ENCODE measurements at places on chromosomes 3 and 15. TPM values are rescaled to one million over a fixed set of nuclear protein-coding genes. Genes with fewer than 3 reads are reported as not detected.

The RTP1 gene
- 5.6 TPM for total RNA-seq

The MFN1 gene
- 46.6 TPM for total RNA-seq

The CACNA1D gene
- total RNA-seq: 3.6 TPM

The C2CD4A gene
- total RNA-seq: 0.32 TPM

The ACOX2 gene
- 1.1 TPM for total RNA-seq

The FBXO40 gene
- 0.04 TPM for total RNA-seq

The SV2B gene
- total RNA-seq: 1.4 TPM

The BTBD1 gene
- 34.2 TPM for total RNA-seq

The TYRO3 gene
- 89.6 TPM for total RNA-seq

The EFHB gene
- 0.46 TPM for total RNA-seq

DNA sequence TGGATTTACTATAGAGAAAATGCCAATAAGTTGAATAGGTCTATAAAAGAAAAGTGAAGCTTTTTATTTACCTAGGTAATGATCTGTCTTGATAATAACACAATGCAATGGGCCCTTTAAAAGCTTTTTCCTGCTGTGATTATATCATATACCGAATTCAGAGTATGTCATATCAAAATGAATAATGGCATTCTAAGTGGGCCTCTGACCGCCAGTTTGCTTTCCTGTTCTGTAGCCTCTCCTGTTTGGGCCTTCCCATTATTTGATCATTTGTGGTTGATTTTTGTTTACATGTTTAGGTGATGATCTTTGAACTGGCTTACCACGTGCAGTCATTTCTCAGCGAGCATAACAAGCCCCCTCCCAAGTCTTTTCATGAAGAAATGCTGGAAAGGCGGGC lies 14.9 kb downstream of the EIF2AK4 start:
- no peak for DNase-seq
- peaks cover 3% of the 10 kb centered on the region for H3K4me1 ChIP-seq
- no peaks in the 10 kb centered on the region for H3K27me3 ChIP-seq
- peak overlapping the region; percentile 3 for H3K27ac ChIP-seq

GRCh38 chr3:98733053-98733811 lies 29.9 kb upstream of the ST3GAL6 start:
- H3K4me1 ChIP-seq: peaks cover 27% of the 10 kb centered on the region
- no peak overlapping the region for H3K27ac ChIP-seq
- H3K27me3 ChIP-seq: peaks cover 44% of the 10 kb centered on the region
- DNase-seq: peak; percentile 61
- peak overlapping the region; percentile 75 for H3K4me3 ChIP-seq
- no peaks in the 10 kb centered on the region for H3K36me3 ChIP-seq

DNA sequence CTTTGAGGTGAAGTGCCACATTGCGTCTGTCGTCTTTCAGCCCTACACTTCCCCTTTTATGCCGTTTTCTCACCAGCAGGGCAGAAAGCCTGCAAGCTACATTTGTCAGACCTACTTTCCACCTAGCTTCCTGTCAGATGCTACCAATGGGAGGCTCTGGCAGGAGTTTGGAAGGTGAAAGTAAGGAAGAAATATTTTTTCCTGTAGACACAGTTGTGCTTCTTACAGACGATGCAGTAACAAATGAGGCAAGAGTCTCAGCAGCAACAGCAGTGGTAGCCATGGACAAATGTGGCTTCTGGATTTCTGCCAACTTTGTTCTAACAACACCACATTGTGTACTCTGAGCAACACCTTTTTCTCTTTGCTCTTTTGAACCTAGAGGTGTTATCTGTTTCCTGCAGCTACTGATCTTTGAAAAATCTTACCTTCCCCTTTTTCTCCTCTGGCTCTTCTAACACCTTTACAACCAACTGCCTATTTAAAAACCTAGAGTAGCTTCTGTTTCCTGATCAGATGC lies 70.6 kb upstream of the STT3B start:
- no peak overlapping the region for H3K27ac ChIP-seq
- no peaks in the 10 kb centered on the region for H3K36me3 ChIP-seq
- H3K4me3 ChIP-seq: no peak overlapping the region
- peaks cover 20% of the 10 kb centered on the region for H3K4me1 ChIP-seq

GRCh38 chr15:68818769-68819494 lies 1.8 kb downstream of the ANP32A start:
- peak; percentile 56 for DNase-seq
- H3K27ac ChIP-seq: peak overlapping the region; percentile 96
- H3K36me3 ChIP-seq: peaks cover 6% of the 10 kb centered on the region
- peak overlapping the region; percentile 99 for H3K4me3 ChIP-seq
- H3K4me1 ChIP-seq: peaks cover 52% of the 10 kb centered on the region

DNA sequence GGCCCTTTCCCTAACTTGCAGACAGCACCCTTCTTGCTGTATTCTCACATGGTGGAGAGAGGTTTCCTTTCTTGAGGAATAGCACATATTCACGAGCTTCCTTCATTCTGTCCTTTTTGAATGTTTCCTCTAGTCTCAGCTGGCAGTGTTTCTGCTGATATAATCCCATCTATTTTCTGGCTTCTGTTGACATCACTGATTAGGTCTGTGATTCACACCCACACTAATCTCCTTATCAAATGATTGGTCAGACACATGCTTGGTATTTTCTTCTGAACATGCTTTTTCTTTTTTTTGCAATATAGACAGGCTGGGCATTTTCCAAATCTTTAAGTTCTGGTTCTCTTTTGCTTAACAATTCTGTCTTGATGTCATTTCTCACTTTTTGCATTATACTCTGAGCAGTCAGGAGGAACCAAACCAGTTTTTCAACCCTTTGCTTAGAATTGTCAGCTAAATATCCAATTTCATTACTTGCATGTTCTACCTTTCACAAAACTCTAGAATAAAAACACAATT lies 65.4 kb downstream of the OXSM start:
- peaks cover 25% of the 10 kb centered on the region for H3K36me3 ChIP-seq
- no peak overlapping the region for H3K4me3 ChIP-seq
- H3K4me1 ChIP-seq: peaks cover 34% of the 10 kb centered on the region

GRCh38 chr3:174268586-174268985 lies 590.5 kb upstream of the NAALADL2 start:
- H3K4me3 ChIP-seq: no peak overlapping the region
- H3K36me3 ChIP-seq: peaks cover 5% of the 10 kb centered on the region
- H3K4me1 ChIP-seq: no peaks in the 10 kb centered on the region
- H3K27me3 ChIP-seq: no peaks in the 10 kb centered on the region

GRCh38 chr15:88830016-88830415 lies 26.8 kb downstream of the ACAN start:
- no peak overlapping the region for H3K27ac ChIP-seq
- no peaks in the 10 kb centered on the region for H3K36me3 ChIP-seq
- H3K27me3 ChIP-seq: no peaks in the 10 kb centered on the region

- peaks cover 4% of the 10 kb centered on the region for H3K27me3 ChIP-seq
- H3K27ac ChIP-seq: no peak overlapping the region
- peaks cover 21% of the 10 kb centered on the region for H3K4me1 ChIP-seq
- no peak for DNase-seq
These were observed 9.8 kb downstream of the MAP1A start for GRCh38 chr15:43527016-43527801.

DNA sequence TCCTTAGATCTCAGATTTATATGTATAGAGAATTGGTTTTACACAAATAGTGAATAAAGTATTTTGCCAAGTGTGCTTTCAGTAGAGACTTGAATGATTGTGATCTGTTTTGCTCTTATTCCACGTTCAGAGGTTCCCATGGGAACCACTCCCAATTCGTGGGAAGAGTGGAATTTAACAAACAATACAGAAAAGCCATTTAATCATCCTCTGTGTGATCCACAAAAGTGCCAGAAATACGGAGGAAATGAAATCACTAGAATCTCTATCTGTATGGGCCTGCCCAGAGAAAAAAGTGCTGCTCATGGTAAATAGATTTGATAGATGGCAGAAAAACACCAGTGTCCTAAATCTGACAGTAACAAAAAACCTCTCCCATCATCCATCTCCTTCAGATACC lies 56.0 kb downstream of the CNTN4 start:
- no peaks in the 10 kb centered on the region for H3K4me1 ChIP-seq
- H3K27me3 ChIP-seq: peaks cover 3% of the 10 kb centered on the region
- DNase-seq: no peak
- H3K36me3 ChIP-seq: peaks cover 45% of the 10 kb centered on the region
- H3K4me3 ChIP-seq: no peak overlapping the region

DNA sequence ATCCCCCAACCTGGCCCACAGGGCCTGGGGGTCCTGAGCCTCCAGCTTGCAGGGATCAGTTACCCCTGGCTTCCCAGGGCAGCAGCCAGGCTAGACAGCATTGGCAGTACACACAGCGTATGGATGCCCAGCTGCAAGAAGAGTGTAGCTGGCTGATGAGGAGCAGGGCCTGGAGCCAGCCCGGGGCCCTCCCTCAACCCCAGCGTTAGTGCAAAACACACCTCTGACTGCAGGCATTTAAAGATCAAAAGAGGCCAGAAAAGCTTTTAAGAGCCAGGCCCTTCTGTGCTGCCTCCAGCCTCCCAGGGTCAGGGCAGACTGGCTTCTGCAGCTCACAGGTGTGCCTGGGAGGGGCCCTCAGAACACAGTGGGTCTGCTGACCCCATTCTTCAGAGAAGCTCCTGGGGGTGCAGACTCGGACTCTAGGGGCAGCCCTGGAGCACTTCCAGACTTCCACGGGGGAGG lies 110.6 kb downstream of the ETFA start:
- no peaks in the 10 kb centered on the region for H3K36me3 ChIP-seq
- peaks cover 17% of the 10 kb centered on the region for H3K4me1 ChIP-seq
- H3K27me3 ChIP-seq: no peaks in the 10 kb centered on the region
- no peak overlapping the region for H3K4me3 ChIP-seq
- no peak for DNase-seq

DNA sequence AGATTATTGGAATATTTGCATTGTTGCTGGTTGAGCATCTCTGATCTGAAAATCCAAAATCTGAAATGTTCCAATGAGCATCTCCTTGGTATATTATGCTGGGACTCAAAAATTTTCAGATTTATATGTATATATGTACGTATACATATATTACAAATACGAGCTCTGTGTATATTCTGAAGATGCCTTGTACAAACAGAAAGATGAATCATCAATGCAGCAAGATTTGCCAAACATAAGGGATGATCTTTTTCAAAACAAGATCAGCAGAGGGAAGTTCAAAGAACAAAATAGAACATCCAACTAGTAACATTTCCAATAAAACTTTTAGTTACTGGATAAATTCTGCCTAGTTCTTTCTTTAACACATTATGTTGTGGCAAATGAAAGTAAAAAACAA lies 42.5 kb downstream of the HERC1 start:
- no peak for DNase-seq

GRCh38 chr3:4549896-4550295 lies 56.7 kb downstream of the ITPR1 start:
- no peaks in the 10 kb centered on the region for H3K27me3 ChIP-seq
- H3K4me3 ChIP-seq: no peak overlapping the region
- no peaks in the 10 kb centered on the region for H3K36me3 ChIP-seq
- no peak for DNase-seq
- H3K4me1 ChIP-seq: peaks cover 12% of the 10 kb centered on the region

GRCh38 chr3:15069441-15069840 lies 4.3 kb upstream of the MRPS25 start:
- peaks cover 2% of the 10 kb centered on the region for H3K27me3 ChIP-seq
- H3K27ac ChIP-seq: no peak overlapping the region
- peaks cover 9% of the 10 kb centered on the region for H3K36me3 ChIP-seq
- peaks cover 4% of the 10 kb centered on the region for H3K4me1 ChIP-seq
- DNase-seq: no peak
- no peak overlapping the region for H3K4me3 ChIP-seq

DNA sequence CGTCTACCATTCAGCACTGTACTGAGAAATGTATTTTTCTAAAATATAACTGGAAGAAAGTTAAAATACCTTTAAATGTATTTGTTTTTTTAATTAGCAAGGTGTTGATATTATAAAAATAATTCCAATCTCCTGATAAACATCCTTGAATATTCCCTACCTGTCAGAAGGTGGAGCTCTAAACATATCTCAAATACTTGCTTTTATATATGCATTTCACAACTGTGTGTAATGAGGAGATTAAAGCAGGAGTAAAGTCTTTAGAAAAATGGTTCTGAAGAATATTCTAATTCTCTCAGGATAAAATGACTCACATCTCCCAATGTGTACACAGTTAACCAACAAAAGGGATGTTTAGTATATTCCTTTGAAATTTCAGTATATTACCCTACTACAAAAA lies 422.7 kb downstream of the PLCL2 start:
- DNase-seq: no peak
- H3K27ac ChIP-seq: no peak overlapping the region
- H3K36me3 ChIP-seq: no peaks in the 10 kb centered on the region
- no peak overlapping the region for H3K4me3 ChIP-seq
- no peaks in the 10 kb centered on the region for H3K4me1 ChIP-seq
- H3K27me3 ChIP-seq: no peaks in the 10 kb centered on the region

DNA sequence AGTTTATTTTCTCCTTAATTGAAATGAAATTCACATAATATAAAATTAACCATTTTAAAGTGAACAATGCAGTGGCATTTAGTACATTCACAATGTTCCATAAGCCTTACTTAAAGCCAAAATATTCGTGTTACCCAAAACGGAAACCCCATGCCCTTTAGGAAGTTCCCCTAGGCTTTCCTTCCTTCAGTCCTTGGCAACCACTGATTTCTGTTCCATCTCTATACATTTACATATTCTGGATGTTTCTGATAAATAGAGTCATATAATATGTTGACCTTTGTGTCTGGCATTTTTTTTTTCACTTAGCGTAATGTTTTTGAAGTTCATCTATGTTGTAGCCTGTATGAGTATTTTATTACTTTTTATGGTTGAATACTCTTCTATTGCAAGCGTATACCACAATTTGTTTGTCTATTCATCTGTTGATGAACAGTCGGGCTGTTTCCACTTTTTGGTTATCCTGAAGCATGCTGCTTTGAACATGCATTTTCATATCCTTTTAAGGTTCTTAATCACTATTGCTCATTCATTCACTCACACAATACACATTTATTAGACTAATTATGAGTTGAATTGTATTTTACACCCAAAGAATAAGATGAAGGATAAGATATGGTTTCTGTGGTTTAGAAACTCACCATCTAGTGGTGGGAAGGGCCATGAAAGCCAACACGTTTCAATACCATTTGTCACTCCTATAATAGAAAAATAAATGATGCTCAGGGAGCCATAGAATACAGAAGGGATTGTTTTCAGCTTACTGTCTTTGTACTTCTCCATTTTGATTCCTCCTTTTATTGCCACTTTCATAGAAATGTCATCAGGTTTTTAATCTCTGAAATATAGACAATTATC lies 408.2 kb upstream of the CBLB start:
- no peaks in the 10 kb centered on the region for H3K36me3 ChIP-seq
- no peak overlapping the region for H3K4me3 ChIP-seq
- H3K27me3 ChIP-seq: no peaks in the 10 kb centered on the region
- 0 out of 2 replicates have a peak, but pooled peaks cover 3% of the 10 kb centered on the region for H3K4me1 ChIP-seq
- DNase-seq: no peak

DNA sequence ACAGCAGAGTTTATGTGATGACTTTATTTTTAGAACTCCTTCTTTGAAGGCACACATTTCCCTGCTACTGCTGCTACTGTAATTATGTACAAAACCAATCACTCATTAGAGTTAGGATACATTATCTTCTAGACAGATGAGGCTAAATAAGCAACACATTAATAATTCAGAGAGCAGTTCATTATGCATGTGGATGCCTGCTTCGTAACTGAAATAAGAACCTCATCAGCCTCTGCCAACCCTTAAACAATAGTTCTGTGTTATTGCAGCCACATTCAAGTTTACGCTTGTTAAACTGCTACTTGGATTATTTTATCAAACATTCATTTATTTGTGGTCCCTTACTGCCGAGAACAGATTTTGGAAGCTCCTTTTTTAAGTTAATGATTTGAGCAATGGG lies 52.5 kb upstream of the C15orf61 start:
- H3K27me3 ChIP-seq: peaks cover 3% of the 10 kb centered on the region
- H3K27ac ChIP-seq: no peak overlapping the region
- H3K4me1 ChIP-seq: peaks cover 3% of the 10 kb centered on the region

- no peaks in the 10 kb centered on the region for H3K36me3 ChIP-seq
- H3K4me3 ChIP-seq: peak overlapping the region; percentile 95
- peaks cover 35% of the 10 kb centered on the region for H3K4me1 ChIP-seq
- H3K27ac ChIP-seq: peak overlapping the region; percentile 97
- H3K27me3 ChIP-seq: no peaks in the 10 kb centered on the region
These were observed 830 bp upstream of the RNF13 start for GRCh38 chr3:149812165-149812605.

Data from WTC11 (cell line).